Osteoblast (primary cell): ENCODE measurements at places on chromosomes 7 and 10. TPM values are rescaled to one million over a fixed set of nuclear protein-coding genes. Genes with fewer than 3 reads are reported as not detected.

The TAS2R41 gene
- not detected in 2 replicates for total RNA-seq

The MRPS33 gene
- total RNA-seq, result 23.2 and 29.5 TPM in 2 replicates

The GARIN1A gene
- total RNA-seq, result 1.4 and 2.1 TPM in 2 replicates

The ZNF12 gene
- 20.9 and 22.8 TPM in 2 replicates for total RNA-seq

The SEMA4G gene
- under 0.01 and 0.29 TPM in 2 replicates for total RNA-seq

The POLR2J gene
- 27.1 and 27.9 TPM in 2 replicates for total RNA-seq

The PLCE1 gene
- 6.2 and 7.7 TPM in 2 replicates for total RNA-seq

The DGKI gene
- total RNA-seq, result 19.2 and 23.3 TPM in 2 replicates

The CH25H gene
- 5.8 and 13.0 TPM in 2 replicates for total RNA-seq

The BMPER gene
- 9.7 and 11.2 TPM in 2 replicates for total RNA-seq

The IL15RA gene
- total RNA-seq, result 1.1 and 1.2 TPM in 2 replicates

The CPA2 gene
- not detected in 2 replicates for total RNA-seq

The PIK3AP1 gene
- 0.36 and 0.88 TPM in 2 replicates for total RNA-seq

The DEPP1 gene
- 43.6 and 87.6 TPM in 2 replicates for total RNA-seq

The SDK1 gene
- under 0.01 and 0.36 TPM in 2 replicates for total RNA-seq

The TAC1 gene
- total RNA-seq, result not detected in 2 replicates

The ALOX5 gene
- not detected in 2 replicates for total RNA-seq

The PALS2 gene
- 53.3 and 63.3 TPM in 2 replicates for total RNA-seq

The TAS2R4 gene
- 1.4 and 2.9 TPM in 2 replicates for total RNA-seq

The ANKRD61 gene
- total RNA-seq, result not detected in 2 replicates

The SRGN gene
- 344 and 474 TPM in 2 replicates for total RNA-seq

The HOXA3 gene
- total RNA-seq, result 3.5 and 4.0 TPM in 2 replicates

The INMT gene
- total RNA-seq, result 0.72 and 1.5 TPM in 2 replicates

The MYO1G gene
- 0.29 and 0.36 TPM in 2 replicates for total RNA-seq
